ENCODE measurements at places on chromosomes 2 and 18. TPM values are rescaled to one million over a fixed set of nuclear protein-coding genes. Genes with fewer than 3 reads are reported as not detected.

DNA sequence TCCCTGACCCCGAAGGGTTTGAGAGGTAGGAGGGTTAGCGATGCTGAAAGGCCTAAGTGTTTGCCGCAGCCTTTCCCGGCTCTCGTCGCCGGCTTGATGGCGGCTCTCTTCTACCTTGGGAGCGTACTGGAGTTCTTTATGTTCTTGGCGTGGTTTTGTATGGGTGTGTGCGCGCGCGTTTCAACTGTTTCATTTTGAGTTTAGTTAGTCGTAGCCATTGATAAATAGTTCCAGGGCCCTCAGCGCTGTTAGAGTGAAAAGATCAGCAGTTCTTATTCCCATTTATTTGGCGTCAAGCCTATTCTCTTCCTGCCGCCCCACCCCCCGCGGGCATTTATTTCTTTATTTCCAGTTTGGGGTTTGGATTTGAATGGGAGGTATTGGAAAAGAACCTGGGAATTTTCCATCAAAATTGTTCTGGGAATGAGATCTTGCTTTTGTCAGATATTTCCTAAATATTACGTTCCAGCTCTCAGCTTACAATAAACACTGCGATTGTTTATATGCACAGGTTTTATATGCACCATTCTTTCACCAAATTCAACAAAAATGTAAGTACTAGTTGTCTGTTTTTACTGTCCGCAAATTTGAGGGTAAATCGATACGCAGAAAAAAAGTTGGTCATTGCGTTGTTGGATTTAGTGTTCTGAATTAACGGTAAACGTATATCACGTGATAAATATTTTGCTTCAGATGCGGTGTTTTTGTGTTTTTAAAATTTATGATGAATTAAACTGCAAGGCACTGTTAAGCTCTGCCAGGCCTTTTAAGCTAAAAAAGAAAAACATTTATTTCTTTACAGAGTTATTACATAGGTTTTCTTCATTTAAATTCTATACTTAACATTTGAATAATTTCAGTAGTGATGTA is 954 bp downstream of the CCNT2 start:
- peaks cover 30% of the 10 kb centered on the region for H3K4me1 ChIP-seq
- H3K4me3 ChIP-seq = peak overlapping the region; percentile 73
- no peaks in the 10 kb centered on the region for H3K36me3 ChIP-seq
- H3K27me3 ChIP-seq = no peaks in the 10 kb centered on the region
- peak; percentile 24 for DNase-seq

- no peaks in the 10 kb centered on the region for H3K27me3 ChIP-seq
- H3K4me1 ChIP-seq = peaks cover 9% of the 10 kb centered on the region
- H3K27ac ChIP-seq = no peak overlapping the region
- no peak overlapping the region for H3K4me3 ChIP-seq
These were observed 99.5 kb upstream of the ITGB6 start for GRCh38 chr2:160299540-160299939.

DNA sequence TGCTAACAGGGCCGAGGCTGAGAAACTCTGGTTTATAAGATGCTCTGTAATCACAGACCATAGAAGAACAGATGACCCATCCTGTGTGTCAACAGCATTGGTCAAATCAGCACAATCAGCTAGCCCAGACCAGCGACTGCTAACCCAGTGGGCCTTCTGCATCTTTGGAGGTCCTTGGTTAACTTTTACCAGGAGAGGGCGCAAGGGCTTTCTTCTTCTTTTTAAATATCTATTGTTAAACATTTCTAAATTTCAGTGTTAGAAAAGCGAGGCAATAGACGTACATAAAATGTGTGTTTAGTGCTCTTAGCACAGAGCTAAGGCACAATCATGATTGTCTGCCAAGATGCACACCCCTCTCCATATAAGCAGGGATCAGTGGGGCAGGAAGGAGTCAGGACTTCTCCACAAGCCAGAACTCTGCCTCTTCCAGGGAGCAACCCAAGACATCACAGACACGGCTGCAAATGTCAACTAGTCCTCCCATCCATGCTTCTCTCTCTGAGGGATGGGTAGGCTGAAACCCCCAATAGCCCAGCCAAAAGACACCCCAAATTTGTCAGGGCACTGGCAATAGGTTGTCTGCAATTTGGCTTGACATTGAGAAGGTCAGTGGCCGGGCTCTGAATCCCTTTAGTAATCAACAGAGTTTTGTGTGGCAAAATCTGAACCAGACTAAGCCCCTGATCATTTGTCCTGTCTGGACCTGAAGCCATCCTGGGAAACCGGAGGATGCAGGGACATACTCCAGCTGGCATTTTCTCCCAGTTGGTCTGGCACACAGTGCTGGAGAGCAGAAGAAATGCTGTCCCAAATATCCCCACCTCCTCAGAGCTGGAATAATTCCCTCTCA is 188.2 kb downstream of the BCL2 start:
- H3K27ac ChIP-seq = peak overlapping the region; percentile 70
- H3K4me3 ChIP-seq = no peak overlapping the region
- peak; percentile 56 for DNase-seq
- H3K4me1 ChIP-seq = peaks cover 28% of the 10 kb centered on the region
- H3K27me3 ChIP-seq = no peaks in the 10 kb centered on the region
- H3K36me3 ChIP-seq = peaks cover under 1% of the 10 kb centered on the region

DNA sequence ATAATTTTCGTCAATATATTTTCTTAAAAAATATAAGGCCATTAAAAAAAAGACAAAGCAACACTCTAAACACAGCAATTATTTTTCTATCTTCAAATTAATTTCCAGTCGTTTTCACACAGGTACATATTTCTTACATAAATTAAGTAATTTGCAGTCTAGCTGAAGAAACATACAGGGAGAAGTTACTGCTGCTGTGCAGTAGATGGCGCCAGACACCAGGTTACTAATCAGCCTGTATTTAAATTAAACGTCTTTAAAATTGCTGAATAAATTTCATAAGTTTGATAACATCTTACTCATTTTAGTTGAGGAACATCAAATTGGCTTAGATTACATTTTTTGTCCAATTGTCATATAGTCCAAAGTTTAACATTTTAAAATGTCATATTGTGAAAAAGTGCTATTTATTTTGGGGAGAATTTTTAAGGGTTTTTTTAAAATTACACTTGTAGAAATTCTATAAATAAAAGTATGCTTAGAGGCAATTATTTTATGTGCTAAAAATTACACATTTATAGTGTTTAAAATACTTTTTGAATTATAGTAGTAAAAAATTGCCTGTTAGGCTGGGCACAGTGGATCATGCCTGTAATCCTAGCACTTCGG is 88.4 kb downstream of the PMAIP1 start:
- H3K4me3 ChIP-seq = no peak overlapping the region
- no peaks in the 10 kb centered on the region for H3K27me3 ChIP-seq
- H3K36me3 ChIP-seq = no peaks in the 10 kb centered on the region
- no peak overlapping the region for H3K27ac ChIP-seq
- DNase-seq = peak; percentile 39

DNA sequence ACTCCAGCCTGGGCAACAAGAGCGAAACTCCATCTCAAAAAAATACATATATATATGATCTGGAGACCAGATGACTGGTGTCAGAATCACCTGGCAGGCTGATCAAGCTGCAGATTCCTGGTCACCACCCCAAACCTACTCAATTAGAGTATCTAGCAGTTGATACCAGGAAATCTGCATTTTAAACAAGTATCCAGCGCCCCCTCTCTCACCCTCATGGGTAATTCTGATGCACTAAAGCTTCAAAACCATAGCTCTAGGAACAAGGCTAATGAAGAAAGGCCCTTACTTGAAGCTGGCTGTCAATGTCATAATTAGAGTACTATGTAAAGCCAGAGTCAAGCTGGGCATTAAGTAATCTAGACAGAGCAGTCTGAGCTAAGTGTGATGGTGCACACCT is 25.0 kb upstream of the PCBP1 start:
- no peak for DNase-seq
- H3K4me1 ChIP-seq = no peaks in the 10 kb centered on the region
- no peaks in the 10 kb centered on the region for H3K27me3 ChIP-seq
- peaks cover 13% of the 10 kb centered on the region for H3K36me3 ChIP-seq
- no peak overlapping the region for H3K4me3 ChIP-seq

- peaks cover 37% of the 10 kb centered on the region for H3K4me1 ChIP-seq
- DNase-seq = peak; percentile 64
- H3K4me3 ChIP-seq = peak overlapping the region; percentile 66
- H3K27me3 ChIP-seq = no peaks in the 10 kb centered on the region
- peaks cover 9% of the 10 kb centered on the region for H3K36me3 ChIP-seq
These were observed 1.1 kb downstream of the MYCN start for GRCh38 chr2:15941481-15941850.

- no peaks in the 10 kb centered on the region for H3K27me3 ChIP-seq
- H3K36me3 ChIP-seq = no peaks in the 10 kb centered on the region
- no peaks in the 10 kb centered on the region for H3K4me1 ChIP-seq
- DNase-seq = no peak
These were observed 138.0 kb upstream of the GPC1 start for GRCh38 chr2:240297256-240298116.

DNA sequence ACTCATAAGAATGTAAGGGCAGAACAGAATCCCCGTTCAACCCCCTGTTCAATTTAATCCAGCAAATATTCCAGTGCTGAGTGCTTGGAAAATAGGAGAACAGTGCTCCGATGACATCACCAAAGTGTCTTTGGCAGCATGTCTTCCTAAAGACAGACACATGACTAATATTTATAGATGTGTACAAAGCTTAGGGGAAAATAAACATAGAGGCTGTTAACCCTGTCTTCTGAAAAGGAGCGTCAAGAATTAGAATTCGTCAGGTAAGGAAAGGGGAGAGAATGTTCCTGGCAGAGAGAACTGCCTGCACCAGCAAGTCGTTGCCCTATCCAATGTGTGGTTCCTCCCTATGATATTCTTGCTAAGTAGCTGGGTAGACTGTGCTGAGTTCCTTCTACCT is 72.7 kb downstream of the PLB1 start:
- no peak overlapping the region for H3K27ac ChIP-seq
- no peak overlapping the region for H3K4me3 ChIP-seq
- DNase-seq = no peak
- no peaks in the 10 kb centered on the region for H3K36me3 ChIP-seq
- H3K27me3 ChIP-seq = no peaks in the 10 kb centered on the region

GRCh38 chr18:35514283-35514682 is 16.5 kb upstream of the INO80C start:
- H3K36me3 ChIP-seq = no peaks in the 10 kb centered on the region
- H3K27me3 ChIP-seq = no peaks in the 10 kb centered on the region

DNA sequence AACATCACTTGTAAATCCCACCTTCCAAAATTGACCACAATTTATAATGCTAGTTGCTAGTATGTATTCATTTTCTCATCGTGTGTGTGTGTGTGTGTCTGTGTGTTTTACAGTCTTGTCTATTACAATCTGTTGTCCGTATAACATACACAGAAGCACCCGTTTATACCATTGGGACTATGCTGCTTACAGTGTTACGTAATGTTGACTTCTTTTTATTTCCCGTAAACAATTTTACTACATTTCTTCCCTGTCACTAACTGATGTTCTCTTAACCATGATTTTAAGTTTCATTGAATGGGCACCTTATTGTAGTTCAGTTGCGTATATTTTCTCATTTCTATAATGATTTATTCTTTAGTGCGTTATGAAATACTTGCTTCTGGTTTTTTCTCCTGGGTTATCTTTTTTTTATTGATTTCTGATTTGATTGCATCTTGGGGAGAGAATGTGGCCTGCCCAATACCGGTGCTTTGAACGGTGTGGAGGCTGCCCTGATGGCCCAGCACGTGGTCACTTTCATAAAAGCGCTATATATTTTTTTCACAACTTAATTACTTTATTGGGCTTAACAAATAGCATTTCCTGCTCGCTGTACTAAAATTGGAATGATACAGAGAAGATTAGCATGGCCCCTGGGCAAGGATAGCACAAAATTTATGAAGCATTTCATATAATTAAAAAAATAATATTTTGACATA is 14.5 kb upstream of the ASB1 start:
- H3K4me1 ChIP-seq = no peaks in the 10 kb centered on the region
- no peak for DNase-seq
- H3K27ac ChIP-seq = no peak overlapping the region
- H3K27me3 ChIP-seq = no peaks in the 10 kb centered on the region
- H3K36me3 ChIP-seq = no peaks in the 10 kb centered on the region

- peaks cover 19% of the 10 kb centered on the region for H3K4me1 ChIP-seq
- H3K4me3 ChIP-seq = no peak overlapping the region
- no peaks in the 10 kb centered on the region for H3K36me3 ChIP-seq
- H3K27me3 ChIP-seq = no peaks in the 10 kb centered on the region
These were observed 12.7 kb downstream of the HNRNPLL start for GRCh38 chr2:38590053-38590452.

DNA sequence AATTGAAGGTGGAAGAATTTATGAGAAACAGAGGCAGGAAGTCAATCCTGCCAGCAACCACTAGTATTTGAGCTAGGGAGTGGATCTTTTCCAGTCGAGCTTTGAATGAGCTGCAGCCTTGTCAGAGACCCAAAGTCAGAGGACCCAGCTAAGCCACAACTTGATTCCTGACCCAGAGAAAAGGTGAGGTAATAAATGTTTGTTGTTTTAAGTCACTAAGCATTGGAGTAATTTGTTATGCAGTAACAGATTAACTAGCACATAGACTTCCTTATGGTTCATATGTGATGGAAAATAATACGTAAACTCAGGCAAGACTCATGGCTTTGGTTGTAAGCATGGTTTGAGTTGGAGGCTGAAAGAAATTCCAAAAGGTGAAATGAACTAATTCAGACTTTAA is 21.6 kb downstream of the EFEMP1 start:
- no peaks in the 10 kb centered on the region for H3K36me3 ChIP-seq
- peak overlapping the region; percentile 45 for H3K27ac ChIP-seq
- no peaks in the 10 kb centered on the region for H3K27me3 ChIP-seq
- H3K4me1 ChIP-seq = peaks cover 11% of the 10 kb centered on the region
- no peak overlapping the region for H3K4me3 ChIP-seq
- DNase-seq = no peak

GRCh38 chr2:205696331-205696926 is 14.1 kb downstream of the NRP2 start:
- no peaks in the 10 kb centered on the region for H3K27me3 ChIP-seq
- no peak overlapping the region for H3K27ac ChIP-seq
- no peaks in the 10 kb centered on the region for H3K36me3 ChIP-seq
- no peak for DNase-seq
- peaks cover 10% of the 10 kb centered on the region for H3K4me1 ChIP-seq

DNA sequence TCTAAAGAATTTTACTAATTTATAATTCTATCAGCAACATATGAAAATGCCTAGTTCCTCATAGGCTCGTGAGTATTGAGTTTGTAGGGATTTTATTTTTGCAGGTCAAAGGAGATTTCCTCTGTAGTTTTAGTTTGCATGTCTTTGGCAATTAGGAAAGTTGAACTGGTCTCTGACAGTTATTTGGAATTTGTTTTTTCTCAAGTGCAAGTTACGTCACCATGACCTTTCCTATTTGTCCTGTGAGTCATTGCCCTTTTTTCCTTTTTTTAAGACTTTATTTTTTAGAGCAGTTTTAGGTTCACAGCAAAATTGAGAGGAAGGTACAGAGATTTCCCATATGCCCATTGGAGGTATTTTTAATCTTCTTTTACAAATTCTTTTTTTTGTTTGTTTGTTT is 29.0 kb downstream of the RAMP1 start:
- no peak overlapping the region for H3K4me3 ChIP-seq
- no peaks in the 10 kb centered on the region for H3K36me3 ChIP-seq
- H3K27ac ChIP-seq = peak overlapping the region; percentile 10
- peaks cover 7% of the 10 kb centered on the region for H3K4me1 ChIP-seq
- H3K27me3 ChIP-seq = no peaks in the 10 kb centered on the region
- no peak for DNase-seq

MRPL19 gene
- total RNA-seq = 83.9 TPM

LYPD6B gene
- total RNA-seq = not detected

MTERF4 gene
- 110 TPM for total RNA-seq

POTEJ gene
- total RNA-seq = not detected

ATP6V1B1 gene
- not detected for total RNA-seq
